Stimulated activated CD4-positive, alpha-beta T cell treated with anti-CD3 and anti-CD28 coated beads, Interleukin-15, amount 100 ng/mL, for 1 hour (primary cell): ENCODE measurements at places on chromosomes 1 and 21.

GRCh38 chr1:204127597-204128242 is 24.1 kb downstream of the ETNK2 start:
- no peak for DNase-seq

DNA sequence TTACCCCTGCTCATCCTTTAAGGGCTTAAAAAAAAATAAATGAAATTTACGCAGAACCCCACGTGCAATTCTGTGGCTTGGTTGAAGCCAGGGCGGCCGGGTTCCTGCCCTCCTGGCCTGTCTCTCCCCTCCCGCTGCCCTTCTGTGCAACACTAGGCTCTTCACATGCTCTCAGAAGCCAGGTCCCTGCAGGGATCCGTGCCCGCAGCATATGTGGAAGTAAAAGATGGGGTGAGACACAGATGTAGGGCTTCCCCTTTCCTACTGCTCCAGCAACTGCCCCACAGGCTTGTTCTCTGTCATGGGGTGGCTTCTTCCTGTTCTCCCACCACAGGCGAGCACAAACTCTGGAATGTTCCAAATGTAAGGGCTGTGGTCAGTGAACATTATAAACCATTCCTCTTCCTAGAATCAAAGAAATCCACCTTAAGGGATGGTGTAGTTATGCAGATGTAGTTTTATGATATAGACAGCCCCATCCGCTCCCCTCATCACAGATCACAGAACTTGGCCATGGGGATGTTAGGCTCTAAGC is 535.4 kb downstream of the KIF26B start:
- DNase-seq, result no peak

DNA sequence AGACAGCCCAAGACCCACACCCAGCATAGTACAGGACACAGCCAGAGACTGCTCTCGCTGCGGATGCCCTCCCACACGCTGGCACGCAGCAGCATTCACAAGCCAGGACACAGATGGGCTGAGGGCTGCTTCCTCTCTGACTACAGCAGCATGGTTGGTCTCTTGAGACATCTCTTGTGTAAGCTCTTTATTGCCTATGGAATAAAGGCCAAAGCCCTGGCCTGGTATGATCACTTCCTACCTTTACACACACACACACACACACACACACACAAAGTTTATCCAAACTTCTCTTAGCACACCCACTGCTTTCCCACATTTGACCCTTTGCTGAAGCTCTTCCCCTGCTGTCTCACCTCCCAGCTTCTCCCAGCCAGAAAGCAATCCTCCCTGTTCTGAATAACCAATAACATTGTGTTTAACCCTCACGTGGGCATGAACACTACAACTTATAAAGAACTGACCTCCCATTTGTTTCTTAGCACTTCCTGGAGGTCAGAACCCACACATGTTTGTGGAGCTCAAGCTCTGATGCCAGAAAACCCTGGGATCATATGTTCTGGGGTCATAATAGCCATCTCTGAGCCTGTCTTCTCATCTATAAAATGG is 1.2 kb upstream of the LUZP1 start:
- DNase-seq, result no peak

GRCh38 chr1:161287482-161288054 is 22.2 kb downstream of the MPZ start:
- no peak for DNase-seq

DNA sequence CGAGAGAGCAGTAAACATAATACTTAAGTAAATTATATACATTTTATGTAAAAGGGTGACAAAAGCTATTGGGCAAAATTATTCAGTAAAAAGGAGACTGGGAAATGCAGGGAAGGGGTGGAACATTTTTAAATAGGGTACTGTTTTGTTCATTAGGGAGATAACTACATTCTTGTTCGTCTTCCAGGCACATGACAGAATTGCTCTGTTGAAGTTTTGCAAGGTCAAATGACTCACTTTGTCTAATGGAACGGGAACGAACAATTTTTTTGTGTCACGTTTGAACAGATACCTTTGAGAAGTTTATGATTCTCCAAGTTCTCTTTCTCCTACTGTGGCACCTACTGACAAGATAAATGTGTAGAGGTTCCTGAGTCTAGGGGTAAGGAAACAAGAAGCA is 382.3 kb upstream of the ZRANB2 start:
- DNase-seq, result no peak

- no peak for DNase-seq
These were observed 134.5 kb downstream of the LRIG2 start for GRCh38 chr1:113207457-113207856.

GRCh38 chr1:52158218-52158617 is 16.3 kb downstream of the ZFYVE9 start:
- no peak for DNase-seq
